ENCODE measurements at places on chromosomes 4 and X. TPM values are rescaled to one million over a fixed set of nuclear protein-coding genes. Genes with fewer than 3 reads are reported as not detected.
A peak's percentile ranks its signal among the peaks of the same experiment; 100 is the strongest.

DNA sequence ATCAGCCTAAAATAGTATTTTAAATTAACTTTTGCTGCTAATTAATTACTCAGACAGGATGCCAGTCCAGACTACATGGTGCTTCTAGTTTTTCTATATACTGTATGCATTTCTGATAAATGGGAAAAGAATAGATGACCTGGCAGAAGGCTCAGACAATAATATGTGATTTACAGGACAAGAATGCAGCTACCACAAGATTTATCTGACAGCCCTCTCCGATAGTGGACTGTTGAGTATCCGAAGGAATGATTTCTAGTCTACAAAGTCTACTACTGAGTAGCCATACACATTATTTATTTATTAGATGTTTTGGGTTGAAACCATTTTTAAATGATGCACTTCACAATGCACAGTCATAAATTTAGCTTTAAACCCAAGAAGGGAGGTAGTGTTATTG is 212.8 kb downstream of the MAB21L2 start:
- H3K27me3 ChIP-seq = no peaks in the 10 kb centered on the region
- no peak overlapping the region for H3K27ac ChIP-seq
- no peaks in the 10 kb centered on the region for H3K36me3 ChIP-seq
- no peaks in the 10 kb centered on the region for H3K4me1 ChIP-seq
- H3K4me3 ChIP-seq = no peak overlapping the region

Gene CFAP47
- not detected for total RNA-seq

Gene KCNIP4
- 1.3 TPM for total RNA-seq

Gene VEGFC
- 30.7 TPM for total RNA-seq

- no peaks in the 10 kb centered on the region for H3K27me3 ChIP-seq
- H3K4me3 ChIP-seq = no peak overlapping the region
- H3K4me1 ChIP-seq = no peaks in the 10 kb centered on the region
- H3K36me3 ChIP-seq = no peaks in the 10 kb centered on the region
- no peak overlapping the region for H3K27ac ChIP-seq
- DNase-seq = no peak
Observed at GRCh38 chrX:13164611-13165010, 120.2 kb upstream of the FAM9C start.

DNA sequence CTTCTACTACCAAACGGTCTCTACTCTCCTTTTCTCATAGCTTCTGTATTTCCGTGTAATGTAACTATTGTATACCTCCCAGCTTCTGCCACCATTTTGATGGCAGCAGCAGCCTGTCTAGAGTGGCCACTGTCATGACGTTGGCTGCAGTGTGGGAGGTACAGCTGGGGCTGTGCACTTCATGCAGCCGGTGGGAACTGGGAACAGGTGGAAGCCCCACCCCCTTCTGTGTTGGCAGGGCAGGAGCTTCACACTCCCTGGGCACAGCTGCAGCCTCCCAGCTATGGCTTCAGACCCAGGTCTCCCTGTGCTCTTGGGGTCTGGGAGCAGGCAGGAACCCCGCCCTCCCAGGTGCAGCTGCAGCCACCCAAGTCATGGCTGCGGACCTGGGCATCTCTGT is 49.8 kb upstream of the SEC24B start:
- no peaks in the 10 kb centered on the region for H3K27me3 ChIP-seq
- no peaks in the 10 kb centered on the region for H3K36me3 ChIP-seq
- no peak overlapping the region for H3K4me3 ChIP-seq
- H3K27ac ChIP-seq = no peak overlapping the region
- H3K4me1 ChIP-seq = no peaks in the 10 kb centered on the region
- DNase-seq = no peak

Gene TEX13B
- not detected for total RNA-seq

DNA sequence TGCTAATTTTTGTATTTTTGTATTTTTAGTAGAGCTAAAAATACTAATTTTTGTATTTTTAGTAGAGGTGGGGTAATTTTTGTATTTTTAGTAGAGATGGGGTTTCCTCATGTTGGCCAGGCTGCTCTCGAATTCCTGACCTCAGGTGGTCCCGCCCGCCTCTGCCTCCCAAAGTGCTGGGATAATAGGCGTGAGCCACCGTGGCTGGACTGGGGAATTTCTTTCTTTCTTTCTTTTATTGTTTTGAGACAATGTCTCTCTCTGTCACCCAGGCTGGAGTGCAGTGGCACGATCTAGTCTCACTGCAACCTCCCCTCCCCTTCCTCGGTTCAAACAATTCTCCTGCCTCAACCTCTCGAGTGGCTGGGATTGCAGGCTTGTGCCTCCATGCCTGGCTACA is 83.0 kb downstream of the FAM193A start:
- H3K36me3 ChIP-seq = no peaks in the 10 kb centered on the region
- H3K27me3 ChIP-seq = no peaks in the 10 kb centered on the region
- H3K4me3 ChIP-seq = no peak overlapping the region
- no peak for DNase-seq
- H3K27ac ChIP-seq = no peak overlapping the region
- H3K4me1 ChIP-seq = peaks cover 8% of the 10 kb centered on the region

Gene ARSJ
- 0.60 TPM for total RNA-seq

DNA sequence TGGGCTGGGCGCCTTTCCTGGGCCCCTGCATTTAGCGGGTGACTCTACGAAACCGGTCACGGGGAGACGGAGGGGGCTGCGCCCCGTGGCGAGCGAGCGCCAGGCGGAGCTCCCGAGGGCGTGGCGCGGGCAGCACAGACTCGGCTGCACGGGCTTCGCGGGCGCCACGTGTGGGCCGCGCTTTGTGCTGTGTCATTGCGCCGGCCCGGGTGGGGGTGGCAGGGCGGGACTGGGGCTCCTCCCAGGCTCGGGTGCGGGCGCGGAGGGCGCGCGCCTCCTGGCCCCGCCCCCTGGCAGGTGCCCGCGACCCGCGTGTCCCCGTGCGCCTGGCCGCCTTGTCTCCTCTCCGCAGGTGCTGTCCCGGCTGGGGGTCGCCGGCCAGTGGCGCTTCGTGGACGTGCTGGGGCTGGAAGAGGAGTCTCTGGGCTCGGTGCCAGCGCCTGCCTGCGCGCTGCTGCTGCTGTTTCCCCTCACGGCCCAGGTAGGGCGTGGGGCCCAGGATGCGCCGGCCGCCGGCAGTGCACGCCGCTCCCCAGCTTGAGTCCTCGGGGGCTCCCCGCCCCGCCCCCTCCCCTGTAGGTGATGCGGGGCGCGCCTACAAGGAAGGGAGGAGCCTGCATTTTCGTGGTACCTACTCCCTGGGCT is 651 bp downstream of the UCHL1 start:
- DNase-seq = peak; percentile 76
- peaks cover 14% of the 10 kb centered on the region for H3K4me1 ChIP-seq
- H3K27me3 ChIP-seq = peaks cover 3% of the 10 kb centered on the region
- no peak overlapping the region for H3K27ac ChIP-seq

- DNase-seq = no peak
- no peak overlapping the region for H3K27ac ChIP-seq
- no peaks in the 10 kb centered on the region for H3K36me3 ChIP-seq
- H3K4me1 ChIP-seq = no peaks in the 10 kb centered on the region
- no peaks in the 10 kb centered on the region for H3K27me3 ChIP-seq
Observed at GRCh38 chr4:95265814-95266740, 282.7 kb downstream of the UNC5C start.

DNA sequence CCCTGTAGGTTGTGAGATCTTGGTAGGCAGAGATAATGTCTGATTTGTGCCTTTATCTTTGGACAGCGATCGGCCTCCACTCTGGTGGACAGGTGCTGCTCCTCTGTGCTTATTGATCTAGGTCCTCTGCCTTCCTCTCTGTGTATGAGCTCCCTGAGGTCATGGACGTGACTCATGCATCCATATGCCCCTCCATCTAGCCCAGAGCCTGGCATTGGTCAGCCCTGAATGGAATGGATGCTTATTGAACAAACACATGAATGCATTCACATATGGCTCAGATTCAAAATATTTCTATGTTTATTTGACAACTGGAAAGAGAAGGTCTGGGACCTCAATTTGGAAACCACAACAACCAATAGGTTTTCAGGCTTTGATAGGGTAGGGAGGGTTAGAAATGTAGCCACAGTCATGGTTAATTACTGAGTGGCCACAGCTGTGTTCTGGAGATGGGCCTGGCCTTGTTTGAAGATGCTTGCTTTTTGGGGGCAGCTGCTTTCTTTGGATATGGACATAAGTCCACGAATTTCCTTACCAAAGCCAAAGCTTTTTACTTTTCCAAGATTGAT is 76.2 kb downstream of the SEL1L3 start:
- H3K36me3 ChIP-seq = no peaks in the 10 kb centered on the region
- no peak overlapping the region for H3K27ac ChIP-seq
- no peaks in the 10 kb centered on the region for H3K27me3 ChIP-seq
- no peaks in the 10 kb centered on the region for H3K4me1 ChIP-seq

GRCh38 chr4:155748039-155748438 is 10.8 kb upstream of the GUCY1B1 start:
- no peaks in the 10 kb centered on the region for H3K36me3 ChIP-seq
- no peaks in the 10 kb centered on the region for H3K27me3 ChIP-seq
- no peaks in the 10 kb centered on the region for H3K4me1 ChIP-seq
- no peak overlapping the region for H3K27ac ChIP-seq
- no peak for DNase-seq

DNA sequence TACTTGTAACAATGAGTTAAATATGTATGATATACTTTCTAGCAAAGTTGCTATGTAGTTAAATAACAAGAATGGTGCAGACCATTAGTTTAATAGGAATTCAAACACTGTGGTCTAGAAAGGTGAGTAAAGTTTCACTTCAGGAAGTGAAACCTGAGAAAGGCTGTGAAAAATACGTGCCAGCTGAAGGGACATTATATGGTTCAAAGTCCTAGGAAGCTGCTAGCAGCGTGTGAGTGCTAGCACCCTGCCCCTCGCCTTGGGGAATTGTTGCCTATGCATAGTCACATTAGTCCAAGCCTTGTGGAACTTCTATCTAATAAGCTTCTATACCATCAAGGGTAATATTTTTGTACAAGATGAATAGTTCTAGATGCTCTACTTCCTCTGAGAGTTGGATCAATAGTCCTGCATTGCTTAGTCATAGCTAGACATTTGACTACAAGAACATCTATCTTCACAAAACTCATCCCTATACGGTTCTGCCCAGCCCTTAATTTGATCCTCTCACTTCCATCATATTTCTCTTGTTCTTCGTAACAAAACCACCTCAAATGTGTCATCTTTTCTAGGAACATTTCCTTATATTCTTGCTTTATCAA is 45.8 kb upstream of the ARSJ start:
- no peak overlapping the region for H3K27ac ChIP-seq
- no peak for DNase-seq
- H3K36me3 ChIP-seq = no peaks in the 10 kb centered on the region
- H3K4me1 ChIP-seq = no peaks in the 10 kb centered on the region
- no peaks in the 10 kb centered on the region for H3K27me3 ChIP-seq

DNA sequence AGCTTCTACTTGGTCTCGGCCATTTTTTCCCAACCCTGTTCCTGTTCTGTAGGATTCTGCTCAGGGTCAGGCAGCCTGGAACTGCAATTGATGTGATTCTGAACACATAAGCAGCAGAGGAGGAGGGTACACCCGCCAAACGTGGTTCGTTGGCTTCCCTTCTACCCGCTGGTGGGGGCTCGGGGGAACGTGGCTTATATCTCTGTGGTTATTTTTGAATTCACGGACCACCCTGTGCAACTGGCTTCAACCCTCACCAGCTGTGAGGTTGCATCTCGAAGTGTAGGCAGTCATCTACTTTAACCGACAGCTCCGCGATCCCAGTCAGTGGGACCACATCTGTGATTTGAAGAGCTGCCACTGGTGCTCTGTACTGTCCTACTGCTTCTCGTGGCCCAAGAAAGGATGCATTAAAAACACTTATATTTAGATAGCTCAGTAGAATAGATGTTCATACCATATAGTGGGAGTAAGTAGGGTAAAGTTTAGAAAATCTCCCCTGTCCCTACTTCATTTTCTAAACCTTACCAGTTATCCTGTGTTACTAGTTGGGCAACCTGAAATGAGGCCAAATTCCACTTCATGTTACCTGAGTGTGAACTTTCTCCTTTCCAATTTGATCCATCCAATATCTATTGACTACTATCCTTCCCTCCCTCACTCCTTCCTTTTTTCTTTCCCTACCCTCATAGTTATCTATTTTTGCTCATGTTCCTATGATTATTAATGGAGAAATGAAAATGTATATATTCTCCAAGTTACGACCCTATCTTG is 80.4 kb upstream of the BCOR start:
- no peak overlapping the region for H3K27ac ChIP-seq
- H3K4me1 ChIP-seq = peaks cover 11% of the 10 kb centered on the region
- no peak overlapping the region for H3K4me3 ChIP-seq
- no peak for DNase-seq

GRCh38 chr4:26692014-26692726 is 108.3 kb downstream of the TBC1D19 start:
- H3K4me1 ChIP-seq = no peaks in the 10 kb centered on the region
- H3K4me3 ChIP-seq = no peak overlapping the region
- H3K36me3 ChIP-seq = no peaks in the 10 kb centered on the region
- no peak overlapping the region for H3K27ac ChIP-seq
- no peak for DNase-seq

Gene TMPRSS11F
- not detected for total RNA-seq

GRCh38 chr4:70765368-70765767 is 43.6 kb downstream of the RUFY3 start:
- no peak for DNase-seq
- H3K36me3 ChIP-seq = peaks cover 68% of the 10 kb centered on the region
- no peak overlapping the region for H3K27ac ChIP-seq
- peaks cover 13% of the 10 kb centered on the region for H3K4me1 ChIP-seq

All from adrenal gland (tissue), 19 donors.